ENCODE measurements at places on chromosomes 3 and 15.

- no peak for DNase-seq
Measured at GRCh38 chr15:60394689-60395097, 3.1 kb downstream of the ANXA2 start.

GRCh38 chr3:52801839-52802238 is 7.2 kb downstream of the ITIH3 start:
- no peak for DNase-seq

- no peak for DNase-seq
Measured at GRCh38 chr3:66453651-66454463, 47.0 kb downstream of the LRIG1 start.

- DNase-seq, result no peak
Measured at GRCh38 chr3:159886050-159886449, 102.6 kb upstream of the IL12A start.

DNA sequence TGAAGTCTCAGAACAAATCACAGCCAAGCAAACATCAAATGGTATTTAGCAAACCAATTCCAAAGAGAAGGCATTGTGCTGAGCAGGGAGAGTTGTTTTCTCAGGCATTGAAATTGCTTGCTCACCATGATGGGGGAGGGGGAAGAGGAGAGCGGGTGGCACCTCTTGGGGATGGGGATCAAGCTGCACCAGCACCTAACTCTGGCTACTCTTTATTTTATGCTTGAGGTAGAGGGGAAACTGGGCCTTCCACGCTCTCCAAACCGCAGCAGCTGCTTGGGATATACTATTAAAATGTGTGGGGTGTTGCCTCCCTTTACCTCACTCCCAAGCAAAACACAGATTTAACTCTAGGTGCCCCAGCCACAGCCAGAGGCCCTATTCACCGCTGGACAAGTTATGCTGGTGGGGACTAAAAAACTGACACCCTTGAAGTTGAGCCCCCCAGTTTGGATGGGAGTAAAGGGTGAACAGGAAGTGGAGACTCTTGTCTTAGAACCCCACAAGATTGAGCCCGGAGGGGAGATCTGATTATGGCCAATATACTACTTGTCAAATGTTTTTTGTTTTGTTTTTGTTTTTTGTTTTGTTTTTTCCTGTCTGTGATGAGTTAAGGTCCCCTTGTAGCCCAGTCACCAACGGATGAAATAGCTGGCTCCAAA is 5.0 kb upstream of the FOXB1 start:
- DNase-seq, result no peak

DNA sequence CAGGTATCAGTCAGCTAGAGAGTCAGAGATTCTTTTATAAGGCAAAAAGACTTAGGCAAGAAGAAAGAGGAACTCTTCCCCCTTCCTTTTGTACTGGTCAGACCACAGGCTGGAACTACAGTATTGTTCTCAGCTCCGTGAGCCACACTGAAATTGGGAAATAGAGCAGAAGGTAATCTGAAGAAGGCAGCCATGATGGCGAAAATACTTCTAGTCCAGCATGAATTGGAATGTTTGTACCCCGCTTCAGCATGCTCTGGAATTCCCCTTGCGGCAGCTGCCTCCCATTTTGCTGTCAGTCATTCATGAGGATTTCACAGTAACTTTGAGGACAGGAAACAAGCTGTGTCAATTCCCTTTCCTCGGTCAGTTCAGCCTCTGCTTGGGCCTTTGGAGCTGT is 96.2 kb downstream of the CORO2B start:
- no peak for DNase-seq

GRCh38 chr3:186102687-186103086 is 6.2 kb downstream of the ETV5 start:
- no peak for DNase-seq

DNA sequence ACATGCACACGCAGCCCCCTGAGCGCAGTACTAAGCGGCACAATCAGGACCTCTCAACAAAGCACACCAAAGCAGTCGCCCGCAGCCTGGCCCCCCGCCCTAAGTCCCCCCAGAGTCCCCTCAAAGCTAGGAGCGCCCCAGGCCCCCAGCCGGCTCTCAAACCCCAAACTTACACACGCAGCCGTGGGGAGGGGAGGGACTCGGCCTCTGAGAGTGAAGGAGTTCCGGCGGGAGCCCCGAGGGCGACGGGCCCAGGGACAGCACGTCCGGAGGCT is 5.5 kb downstream of the GATA2 start:
- DNase-seq, result no peak

GRCh38 chr3:176873261-176873660 is 324.0 kb downstream of the TBL1XR1 start:
- DNase-seq, result no peak

DNA sequence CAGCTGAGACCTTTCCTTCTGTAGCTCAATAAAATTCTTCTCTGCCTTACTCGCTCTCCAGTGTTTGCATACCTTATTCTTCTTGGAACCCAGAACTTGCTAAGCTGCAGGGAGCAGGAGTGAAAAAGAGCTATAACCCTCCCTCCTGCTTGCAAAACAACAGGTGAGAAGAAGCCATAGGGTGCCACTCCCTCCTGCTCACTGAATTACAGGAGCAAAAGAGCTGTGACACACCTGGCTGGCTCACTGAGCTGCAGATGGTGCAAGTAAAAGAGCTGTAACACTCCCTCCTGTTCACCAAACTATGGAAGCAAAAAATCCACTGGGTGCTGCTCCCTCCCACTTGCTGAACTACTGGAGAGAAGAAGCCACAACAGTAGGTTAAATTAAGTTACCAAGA is 44.2 kb upstream of the C2CD4B start:
- no peak for DNase-seq

DNA sequence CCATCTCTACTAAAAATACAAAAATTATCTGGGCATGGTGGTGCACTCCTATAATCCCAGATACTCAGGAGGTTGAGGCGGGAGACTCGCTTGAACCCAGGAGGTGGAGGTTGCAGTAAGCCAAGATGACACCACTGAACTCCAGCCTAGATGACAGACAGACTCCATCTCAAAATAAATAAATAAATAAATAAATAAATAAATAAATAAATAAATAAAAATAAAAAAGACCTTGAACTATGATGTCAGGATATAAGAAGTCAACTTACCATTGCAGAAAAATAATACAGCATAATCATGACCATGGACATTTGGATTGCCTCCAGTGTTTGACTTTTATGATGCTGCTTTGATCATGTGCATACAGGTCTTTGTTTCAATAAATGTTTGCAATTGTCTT is 484.3 kb upstream of the ROBO1 start:
- no peak for DNase-seq

GRCh38 chr15:90869601-90870353 is 1.4 kb downstream of the FURIN start:
- DNase-seq, result no peak

- DNase-seq, result no peak
Measured at GRCh38 chr15:57281321-57281720, 95.0 kb upstream of the CGNL1 start.

DNA sequence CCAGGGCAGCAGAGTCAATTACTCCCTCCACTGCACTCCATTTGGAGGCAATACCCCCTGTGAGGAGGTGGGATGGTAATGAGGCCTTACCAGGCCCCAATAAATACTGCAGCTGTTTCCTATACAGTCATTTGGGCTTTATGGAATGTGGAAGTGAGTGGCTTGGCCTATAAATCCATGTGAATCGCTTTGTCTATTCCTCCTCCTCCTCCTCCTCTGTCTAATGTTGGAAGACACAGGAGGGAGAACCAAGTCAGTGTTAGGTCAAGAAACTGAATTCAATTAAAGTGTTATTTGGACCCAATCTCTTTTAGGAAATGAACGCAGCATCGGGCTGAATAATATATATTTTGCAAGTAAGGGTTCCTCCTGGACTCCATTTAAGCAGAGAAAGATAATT is 17.3 kb upstream of the SRGAP3 start:
- DNase-seq, result no peak

DNA sequence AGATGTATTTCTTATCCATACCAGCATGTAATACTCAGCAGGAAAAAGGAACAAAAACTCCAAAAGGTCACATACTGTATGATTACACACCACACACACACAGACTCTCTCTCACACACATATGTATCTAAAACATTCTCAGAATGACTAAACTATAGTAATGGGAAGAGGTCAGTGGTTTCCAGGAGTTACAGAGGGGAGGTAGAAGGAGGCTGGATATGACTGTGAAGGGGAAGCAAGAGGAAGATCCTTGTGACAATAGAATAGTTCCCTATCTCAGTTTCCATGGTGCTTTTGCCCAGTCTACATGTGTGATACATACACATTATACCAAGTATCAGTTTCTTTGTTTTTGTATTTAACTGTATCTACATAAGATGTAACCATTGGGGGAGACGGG is 190.1 kb downstream of the IL5RA start:
- DNase-seq, result no peak

GRCh38 chr3:66633402-66634381 is 132.9 kb upstream of the LRIG1 start:
- DNase-seq, result no peak

DNA sequence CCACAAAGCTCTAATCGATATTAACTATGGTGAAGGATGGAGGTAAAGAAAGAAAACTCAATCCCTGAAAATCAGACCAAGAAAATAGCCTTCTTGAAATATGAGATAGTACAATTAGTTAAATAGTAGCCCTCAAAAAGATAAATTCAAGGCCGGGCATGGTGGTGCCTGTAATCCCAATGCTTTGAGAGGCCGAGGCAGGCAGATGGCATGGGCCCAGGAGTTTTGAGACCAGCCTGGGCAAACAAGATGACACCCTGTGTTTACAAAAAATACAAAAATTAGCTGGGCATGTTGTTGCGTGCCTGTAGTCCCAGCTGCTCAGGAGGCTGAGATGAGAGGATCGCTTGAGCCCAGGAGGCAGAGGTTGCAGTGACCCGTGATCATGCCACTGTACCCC is 31.6 kb upstream of the CEP152 start:
- no peak for DNase-seq

GRCh38 chr3:171700157-171700556 is 110.1 kb downstream of the PLD1 start:
- DNase-seq, result no peak

DNA sequence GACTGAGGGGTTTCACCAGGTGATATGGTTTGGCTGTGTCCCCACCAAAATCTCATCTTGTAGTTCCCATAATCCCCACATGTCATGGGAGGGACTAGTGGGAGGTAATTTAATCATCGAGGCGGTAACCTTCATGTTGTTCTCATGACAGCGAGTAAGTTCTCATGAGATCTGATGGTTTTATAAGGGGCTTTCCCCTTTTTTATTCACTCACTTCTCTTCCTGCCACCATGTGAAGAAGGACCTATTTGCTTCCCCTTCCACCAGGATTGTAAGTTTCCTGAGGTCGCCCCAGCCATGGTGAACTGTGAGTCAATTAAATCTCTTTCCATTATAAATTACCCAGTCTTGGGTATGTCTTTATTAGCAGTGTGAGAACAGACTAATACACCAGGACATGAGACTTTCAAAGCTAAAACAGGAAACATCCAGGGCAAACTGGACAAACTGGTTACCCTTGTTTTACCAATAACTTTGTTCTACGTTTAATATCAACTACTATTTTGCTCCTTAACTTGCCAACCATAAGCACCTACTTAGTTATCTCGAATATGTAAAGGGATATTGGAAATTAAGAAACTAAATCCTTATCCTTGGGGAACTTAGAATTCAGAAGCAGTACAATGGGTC is 98.2 kb downstream of the MYH15 start:
- DNase-seq, result no peak

DNA sequence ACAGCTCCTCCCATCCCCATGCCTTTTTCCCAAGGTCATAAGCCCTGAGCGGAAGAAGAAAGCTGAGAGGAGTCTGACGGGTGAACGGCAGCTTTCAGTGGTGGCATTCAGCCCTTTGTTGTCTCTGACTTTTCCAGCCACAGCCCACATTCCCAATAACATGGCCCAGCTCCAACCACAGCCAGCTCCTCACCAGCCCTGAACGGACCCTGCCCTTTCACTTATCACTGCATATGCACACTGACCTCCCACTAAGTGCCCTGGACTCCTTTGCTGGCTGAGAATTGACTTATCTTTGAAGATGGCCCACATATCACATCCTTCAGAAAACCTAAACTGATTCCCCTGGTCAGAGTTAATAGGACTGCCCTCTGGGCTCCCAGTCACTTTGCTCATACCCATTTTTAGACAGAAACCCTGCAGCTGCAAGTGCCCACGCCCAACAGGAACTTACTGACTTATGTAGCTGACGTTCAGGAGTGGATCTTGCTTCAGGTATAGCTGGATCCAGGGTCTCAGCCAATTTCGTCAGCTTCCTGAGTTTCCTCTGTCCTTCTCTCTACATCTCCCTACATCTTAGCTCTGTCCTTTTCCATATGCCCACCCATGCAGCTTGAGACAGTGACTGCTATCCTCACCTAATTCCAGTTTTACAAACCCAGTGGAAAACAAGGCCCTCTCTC is 348.5 kb upstream of the PROK2 start:
- DNase-seq, result no peak

Data from T-helper 2 cell (primary cell).